Stimulated activated naive CD4-positive, alpha-beta T cell treated with Interleukin-2 at 50 U/mL for 16 hours (primary cell): ENCODE measurements at places on chromosomes 16 and 17.

DNA sequence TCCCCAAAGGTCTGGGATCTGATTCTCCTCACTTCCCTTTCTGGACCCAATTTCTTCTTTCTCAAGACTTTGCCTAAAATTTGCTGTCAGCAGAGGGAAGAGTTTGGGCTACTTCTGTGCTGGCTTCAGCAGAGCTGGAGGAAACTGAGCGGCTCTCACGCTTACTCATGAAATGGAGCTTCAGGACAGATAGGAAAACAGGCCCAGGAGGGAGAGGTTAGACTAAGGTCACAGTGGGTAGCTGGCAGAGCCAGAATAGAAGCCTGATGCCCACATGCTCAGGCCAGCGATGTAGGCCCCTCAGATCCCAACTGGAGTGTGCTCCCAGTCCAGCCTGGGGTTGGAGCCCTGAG, 593 bp downstream of the SLC38A7 start:
- no peak for DNase-seq

- DNase-seq: peak; percentile 1
Observed at GRCh38 chr16:49350265-49351095, 23.1 kb upstream of the C16orf78 start.

- DNase-seq: no peak
Observed at GRCh38 chr16:48250520-48251278, 3.4 kb upstream of the ABCC11 start.

GRCh38 chr17:51914577-51914976, 243.9 kb downstream of the CA10 start:
- no peak for DNase-seq

- no peak for DNase-seq
Observed at GRCh38 chr16:30731411-30731810, 16.8 kb upstream of the PHKG2 start.

DNA sequence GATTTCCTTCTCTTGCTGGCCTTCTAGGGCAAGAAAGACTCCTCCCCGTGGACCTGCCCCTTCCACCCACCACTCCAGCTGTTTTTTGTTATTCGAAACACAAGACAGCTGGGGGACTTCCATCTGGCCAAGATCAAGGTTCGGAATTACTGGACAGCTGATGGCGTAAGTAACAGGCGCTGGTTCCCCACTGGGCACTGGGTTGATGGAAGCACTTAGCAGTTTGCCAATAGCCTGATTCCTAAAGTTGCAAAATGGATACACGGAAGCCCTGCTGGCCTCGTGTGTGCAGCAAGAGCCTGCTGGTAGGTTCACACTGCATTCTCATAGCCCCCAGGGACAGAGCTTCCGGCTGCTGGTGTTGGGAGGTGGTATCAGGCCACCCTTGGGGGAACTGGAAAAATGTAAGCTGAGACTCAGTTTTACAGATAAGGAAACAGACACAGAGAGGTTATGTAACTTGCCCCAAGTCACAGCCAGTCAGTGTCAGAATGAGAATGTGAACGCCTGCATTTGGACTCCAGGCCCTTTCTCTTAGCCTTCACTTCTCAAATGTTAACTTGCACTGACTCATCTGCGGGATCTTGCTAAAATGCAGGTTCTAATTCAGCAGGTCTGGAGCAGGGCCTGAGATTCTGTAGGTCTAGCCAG, 171.7 kb downstream of the KATNIP start:
- no peak for DNase-seq

GRCh38 chr17:3986270-3986938, 22.2 kb upstream of the ATP2A3 start:
- no peak for DNase-seq

- DNase-seq: peak; percentile 68
Observed at GRCh38 chr17:27601069-27601974, 29.7 kb upstream of the LGALS9 start.

DNA sequence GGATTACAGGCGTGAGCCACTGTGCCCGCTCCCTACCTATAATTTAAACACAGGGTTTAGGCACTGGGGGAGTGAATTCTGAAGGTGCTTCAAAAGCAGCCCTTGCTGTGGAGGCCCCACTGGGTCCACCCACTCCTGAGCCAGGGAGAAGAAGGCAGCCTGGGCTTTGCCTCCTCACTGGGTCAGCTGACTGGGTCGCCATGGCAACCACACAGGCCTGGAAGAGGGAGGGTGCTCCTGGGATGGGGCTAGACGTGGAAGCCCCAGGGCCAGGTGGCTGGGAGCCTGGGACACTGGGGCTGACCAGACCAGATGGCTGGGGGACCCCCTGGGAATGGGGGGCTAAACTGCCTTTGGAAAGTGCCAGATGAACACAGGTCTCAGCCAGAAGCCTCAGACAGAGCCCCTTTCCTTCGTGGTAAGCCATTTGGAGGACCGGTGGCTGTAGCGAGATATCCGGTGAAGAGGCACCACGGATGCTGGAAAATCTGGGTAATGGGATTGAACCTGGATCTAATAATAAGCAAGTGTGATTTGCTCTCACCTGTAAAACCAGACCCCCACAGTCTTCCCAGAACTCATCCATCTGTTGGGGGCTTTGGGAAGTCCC, 32.9 kb downstream of the TRARG1 start:
- DNase-seq: no peak

DNA sequence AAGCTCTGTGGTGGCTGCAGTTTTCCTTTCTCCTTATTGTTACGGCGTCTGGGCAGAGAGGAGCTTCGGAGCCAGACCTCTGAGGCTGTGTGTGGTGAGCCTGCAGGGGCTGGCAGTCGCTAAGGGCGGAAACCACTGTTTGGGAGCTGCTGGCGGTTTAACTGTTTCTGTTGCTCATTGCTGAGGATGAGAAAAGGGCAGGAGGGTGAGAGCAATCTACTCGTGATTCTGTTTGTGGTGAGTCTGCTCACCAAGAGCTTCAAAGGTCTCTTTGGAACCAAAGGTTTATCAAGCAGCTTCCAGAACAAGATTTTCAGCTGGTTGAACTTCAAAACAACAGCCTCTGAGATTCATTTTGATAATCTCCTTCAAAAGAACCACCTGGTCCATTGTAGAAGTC, 143.9 kb downstream of the ANKFN1 start:
- no peak for DNase-seq
